ENCODE measurements at places on chromosomes 7 and 10.
A peak's percentile ranks its signal among the peaks of the same experiment; 100 is the strongest.

DNA sequence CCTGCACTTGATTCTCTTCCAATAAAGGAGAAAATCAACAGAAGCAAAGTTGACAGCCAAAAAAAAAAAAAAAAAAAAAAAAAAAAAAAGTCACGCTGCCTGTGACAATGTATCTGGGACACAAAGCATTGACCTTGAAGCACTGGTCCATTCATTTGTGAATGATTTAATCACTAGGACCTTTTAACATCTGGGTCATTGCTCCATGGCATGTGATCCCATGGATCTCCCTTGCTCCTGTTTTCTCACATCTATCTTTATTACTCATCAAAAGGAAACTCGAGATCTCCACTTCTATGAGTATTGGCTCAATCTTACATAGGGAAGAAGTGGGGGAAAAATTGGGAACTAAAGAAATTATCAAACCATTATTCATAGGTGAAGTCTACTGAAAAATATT lies 89.6 kb upstream of the SMIM30 start:
- no peak for DNase-seq

- DNase-seq: no peak
Measured at GRCh38 chr10:85377029-85377806, 989.4 kb downstream of the GRID1 start.

DNA sequence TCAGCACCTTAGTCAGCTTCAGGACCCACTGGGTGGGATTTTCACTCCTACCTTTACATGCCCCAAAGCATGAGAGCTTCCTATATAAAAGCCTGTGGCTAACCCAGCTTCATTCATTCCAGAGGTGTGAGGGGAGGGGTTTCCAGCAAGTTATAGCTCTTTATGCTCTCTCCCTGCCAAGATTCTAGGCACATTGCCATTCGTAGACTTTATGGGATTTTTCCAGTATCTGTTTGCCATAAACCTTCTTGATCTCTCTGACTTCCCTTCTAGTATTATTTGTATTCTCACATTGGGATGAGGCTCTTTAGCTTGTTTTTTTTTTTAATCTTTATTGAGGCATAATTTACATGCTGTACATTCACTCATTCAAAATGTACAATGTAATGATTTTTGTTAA lies 67.5 kb downstream of the POU6F2 start:
- DNase-seq: no peak

DNA sequence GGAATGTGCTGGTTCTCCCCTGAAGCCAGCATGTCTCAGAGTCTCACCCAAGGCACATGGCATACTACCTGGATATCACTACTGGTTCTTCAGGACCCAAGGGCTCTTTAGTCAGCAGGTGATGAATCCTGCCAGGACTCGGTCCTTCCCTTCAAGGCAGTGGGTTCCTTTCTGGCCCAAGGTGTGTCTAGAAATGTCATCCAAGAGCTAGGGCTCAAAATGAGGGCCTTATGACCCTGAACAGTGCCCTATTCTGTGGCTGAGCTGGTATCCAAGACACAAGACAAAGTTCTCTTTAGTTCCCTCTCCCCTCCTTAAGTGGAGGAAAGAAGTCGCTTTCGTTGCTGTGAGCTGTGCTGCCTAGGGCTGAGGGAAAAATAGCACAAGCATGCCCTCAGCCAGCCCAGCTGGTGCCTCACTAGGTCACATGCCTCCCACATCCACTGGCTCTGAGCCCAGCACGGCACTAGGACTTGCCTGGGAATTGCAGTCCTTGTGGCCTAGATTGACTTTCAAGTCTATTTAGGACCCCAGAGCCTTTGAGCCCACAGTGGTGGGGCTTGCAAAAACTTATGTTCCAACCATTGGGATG lies 106.0 kb downstream of the BMS1 start:
- DNase-seq: no peak

DNA sequence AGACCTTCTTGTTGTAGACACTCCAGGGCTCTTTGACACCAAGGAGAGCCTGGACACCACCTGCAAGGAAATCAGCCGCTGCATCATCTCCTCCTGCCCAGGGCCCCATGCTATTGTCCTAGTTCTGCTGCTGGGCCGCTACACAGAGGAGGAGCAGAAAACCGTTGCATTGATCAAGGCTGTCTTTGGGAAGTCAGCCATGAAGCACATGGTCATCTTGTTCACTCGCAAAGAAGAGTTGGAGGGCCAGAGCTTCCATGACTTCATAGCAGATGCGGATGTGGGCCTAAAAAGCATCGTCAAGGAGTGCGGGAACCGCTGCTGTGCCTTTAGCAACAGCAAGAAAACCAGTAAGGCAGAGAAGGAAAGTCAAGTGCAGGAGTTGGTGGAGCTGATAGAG lies 5.5 kb downstream of the GIMAP7 start:
- no peak for DNase-seq

DNA sequence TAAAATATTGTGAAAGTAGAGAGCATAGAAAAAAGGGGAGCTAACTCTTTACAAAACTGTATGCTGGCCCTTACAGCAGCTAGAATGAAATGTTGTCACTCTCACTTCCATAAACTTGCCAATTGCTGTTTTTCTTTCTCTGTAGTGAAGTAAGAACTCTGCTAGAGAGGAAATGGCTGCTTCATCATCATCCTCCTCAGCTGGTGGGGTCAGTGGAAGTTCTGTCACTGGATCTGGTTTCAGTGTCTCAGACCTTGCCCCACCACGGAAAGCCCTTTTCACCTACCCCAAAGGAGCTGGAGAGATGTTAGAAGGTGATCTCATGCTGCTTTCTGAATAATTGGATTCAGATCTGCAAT lies 7.6 kb upstream of the ASCC1 start:
- no peak for DNase-seq

GRCh38 chr10:33772370-33773252 lies 438.1 kb upstream of the NRP1 start:
- peak; percentile 16 for DNase-seq

GRCh38 chr10:77687621-77688020 lies 50.0 kb upstream of the KCNMA1 start:
- DNase-seq: no peak

DNA sequence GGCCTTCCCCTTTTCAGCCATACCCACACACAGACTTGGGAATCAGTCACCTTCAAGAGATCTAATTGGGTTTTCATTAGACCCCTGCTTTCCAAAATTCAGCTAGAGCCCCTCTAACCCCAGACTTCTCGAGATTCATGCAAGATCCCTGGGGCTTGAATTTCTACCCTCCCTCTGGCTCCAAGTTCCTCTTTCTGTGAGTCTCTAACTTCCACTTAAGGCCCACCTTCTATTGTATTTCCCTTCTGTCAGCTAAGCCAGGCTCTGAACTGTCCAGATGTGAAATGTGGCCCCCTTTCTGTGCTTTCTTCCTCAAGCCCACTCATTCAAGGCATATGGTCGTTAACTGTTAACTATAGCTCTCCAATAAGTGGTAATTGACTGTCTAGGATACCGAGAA lies 132.2 kb downstream of the ZNF365 start:
- no peak for DNase-seq

DNA sequence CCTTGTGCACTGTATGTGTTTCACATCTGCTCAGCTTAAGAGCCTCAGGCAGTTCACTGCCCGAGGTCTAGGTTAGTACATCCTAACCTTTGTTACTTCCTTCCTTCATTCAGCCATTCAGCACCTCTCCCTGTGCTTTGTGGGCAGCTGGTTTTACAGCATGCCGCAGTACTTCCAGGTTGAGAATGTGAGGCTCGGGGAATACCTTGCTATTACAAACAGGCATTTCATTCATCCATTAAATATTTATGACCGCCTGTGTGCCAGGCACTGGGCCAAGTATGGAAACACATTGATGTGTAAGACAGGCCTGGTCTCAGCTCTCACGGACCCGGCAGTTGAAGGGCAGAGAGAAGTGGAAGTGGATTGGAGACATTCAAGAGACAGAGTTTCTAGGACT lies 82.4 kb downstream of the SHH start:
- DNase-seq: peak; percentile 63

DNA sequence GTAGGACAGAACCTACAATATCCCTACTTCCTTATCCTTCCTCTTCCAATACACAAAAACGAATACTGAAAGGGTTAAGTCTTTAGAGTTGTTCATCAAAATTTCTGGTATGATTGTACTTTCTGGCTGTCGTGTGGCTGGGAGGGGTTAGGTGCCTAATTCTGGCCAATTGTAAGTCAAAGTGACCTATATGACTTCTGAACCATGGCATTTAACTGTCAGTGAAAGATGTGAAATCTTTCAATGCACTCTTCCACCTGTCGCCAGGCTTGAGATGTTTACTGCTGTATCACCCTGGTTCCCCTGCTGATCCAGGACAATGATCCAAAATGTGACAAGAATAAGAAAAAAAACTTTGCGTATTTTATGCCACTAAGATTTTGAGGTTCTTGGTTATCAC lies 20.8 kb downstream of the EPC1 start:
- DNase-seq: no peak

DNA sequence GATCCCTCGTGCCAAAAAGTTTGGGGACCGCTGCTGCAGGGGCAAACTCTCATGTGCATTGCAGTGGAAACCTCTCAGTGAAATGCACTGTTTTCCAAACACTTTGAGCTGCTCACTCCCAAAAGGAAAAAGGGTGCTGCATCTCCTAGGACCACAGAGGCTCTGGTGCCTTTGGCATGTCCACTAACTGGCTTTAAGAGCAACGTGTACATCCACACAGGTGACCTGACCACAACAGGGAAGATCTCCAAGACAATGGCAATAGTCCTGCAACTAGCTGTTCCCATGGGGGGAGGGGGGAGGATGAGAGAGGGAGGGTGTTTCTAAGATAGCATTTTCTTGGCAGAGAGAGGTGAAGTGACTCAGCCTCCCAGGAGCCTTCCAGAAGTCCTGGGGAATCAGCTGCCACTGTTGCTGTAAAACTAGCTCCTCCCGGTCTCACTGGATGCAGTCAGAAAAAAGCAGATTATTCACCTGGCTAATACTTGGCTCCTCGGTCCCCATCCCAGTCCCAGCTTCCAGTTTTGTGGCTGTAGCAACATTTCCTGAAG lies 181.7 kb downstream of the HECW1 start:
- DNase-seq: peak; percentile 82

GRCh38 chr10:133144771-133145170 lies 15.2 kb upstream of the KNDC1 start:
- DNase-seq: no peak

DNA sequence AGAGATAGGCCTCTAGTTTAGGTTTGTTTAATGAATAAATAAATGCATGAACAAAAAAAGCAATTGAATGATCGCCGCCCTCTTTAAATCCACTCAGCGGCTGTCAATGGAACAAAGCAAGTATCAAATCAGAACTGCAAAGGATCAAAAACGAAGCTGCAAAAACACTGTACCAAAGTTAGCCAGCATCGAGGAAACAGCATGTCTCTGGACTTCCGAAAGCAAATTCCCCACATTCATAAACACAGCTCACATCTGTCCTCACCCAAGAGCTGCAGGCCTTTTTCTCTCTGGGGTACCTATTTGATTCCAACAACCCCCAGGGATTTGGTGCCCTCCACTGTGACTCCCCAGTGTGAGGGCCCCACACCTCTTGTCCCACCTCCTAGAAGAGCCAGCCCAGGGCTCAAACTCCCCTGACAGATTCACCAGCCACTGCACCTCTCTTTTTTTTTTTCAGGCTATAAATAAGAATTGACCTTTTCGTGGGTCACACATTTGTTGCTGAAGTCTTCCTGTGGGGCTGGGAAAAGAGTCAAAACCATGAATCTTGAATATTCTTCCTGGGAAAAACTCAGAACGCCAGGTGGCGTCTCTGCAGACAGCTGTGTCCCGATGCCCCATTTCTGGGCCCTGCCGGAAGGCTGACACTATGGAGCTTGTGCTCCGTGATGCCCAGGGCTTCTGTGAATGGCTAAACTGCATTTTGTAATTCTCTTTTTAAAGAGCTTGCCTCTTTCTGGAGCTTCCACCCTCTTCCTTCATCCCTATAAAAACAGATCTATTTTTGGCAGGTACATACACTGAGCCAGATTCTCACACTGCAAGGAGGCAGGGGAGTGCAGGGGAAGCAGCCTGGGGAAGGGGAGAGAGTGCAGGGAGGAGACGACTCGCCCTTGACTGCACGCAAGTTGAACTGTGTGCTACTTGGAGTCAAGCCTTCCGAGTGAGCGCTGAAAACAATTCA lies 51.7 kb downstream of the HSPA12A start:
- DNase-seq: no peak

DNA sequence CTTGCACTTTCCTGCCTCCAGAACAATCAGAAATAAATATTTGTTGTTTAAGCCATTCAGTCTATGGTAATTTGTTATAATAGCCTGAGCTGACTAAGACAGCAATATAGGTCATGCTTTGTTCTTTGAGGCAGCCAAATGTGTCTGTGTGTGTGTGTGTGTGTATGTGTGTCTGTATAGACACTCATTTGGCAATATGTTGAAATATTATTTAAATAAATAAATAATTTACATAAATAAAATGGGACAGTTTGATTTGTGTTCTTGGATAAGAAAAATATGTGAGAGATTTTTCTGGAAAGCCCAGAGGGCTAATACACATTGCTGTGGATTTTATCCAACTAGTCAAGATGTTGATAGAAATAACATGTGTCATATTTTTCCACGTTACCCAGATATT lies 140.2 kb downstream of the PTN start:
- no peak for DNase-seq

DNA sequence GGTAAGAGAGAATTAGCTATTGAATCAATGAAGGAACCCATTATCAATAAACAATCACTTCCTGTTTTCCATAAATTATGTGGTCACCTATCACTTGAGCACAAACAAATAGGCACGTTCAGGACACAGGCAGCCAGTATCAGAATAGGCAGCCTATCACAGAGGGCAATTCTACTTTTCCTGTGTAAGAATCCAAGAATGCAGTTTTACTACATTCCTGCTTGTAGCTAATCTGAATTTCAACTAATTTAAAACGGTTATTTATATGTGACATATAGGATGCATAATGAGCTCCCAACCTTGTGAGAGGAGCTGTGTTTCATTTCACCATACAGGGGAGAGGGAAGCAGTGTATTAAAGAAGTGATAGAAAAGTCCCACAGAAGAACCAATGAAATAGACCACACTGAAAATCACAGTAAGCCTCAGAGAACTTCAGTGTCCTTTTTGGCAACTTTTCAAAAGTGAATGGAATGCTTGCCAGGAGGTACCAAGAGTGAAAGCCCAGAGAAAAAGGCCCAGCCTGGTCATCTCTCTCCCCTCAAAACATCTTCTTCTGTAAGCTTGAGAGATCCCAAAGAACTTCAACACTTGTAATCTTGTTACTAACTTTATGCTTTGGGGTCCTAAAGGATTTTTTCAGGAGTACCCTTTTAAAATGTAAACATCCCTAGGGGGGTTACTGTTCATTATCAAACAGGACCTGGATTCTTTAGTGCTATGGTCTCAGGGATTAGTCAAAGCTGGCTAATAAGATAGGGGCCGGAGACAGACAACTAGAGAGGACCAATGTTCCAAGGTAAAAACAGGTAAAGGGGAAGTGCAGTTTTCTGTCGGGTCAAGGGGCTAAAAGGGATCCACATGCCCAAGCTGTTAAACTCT lies 1.3 kb downstream of the IMMP2L start:
- peak; percentile 19 for DNase-seq

- DNase-seq: peak; percentile 82
Measured at GRCh38 chr7:143295870-143296269, 7.7 kb downstream of the CASP2 start.

- no peak for DNase-seq
Measured at GRCh38 chr10:17502814-17503213, 48.4 kb upstream of the ST8SIA6 start.

GRCh38 chr7:234708-235553 lies 42.6 kb downstream of the FAM20C start:
- DNase-seq: no peak

Data from astrocyte (in vitro differentiated cells and primary cell).